ENCODE measurements at places on chromosomes 6 and 20. TPM values are rescaled to one million over a fixed set of nuclear protein-coding genes. Genes with fewer than 3 reads are reported as not detected.

GNAS-AS1 gene
- 0.25 TPM for total RNA-seq

FAM184A gene
- total RNA-seq = 0.93 TPM

BCL2L1 gene
- 53.2 TPM for total RNA-seq

DNA sequence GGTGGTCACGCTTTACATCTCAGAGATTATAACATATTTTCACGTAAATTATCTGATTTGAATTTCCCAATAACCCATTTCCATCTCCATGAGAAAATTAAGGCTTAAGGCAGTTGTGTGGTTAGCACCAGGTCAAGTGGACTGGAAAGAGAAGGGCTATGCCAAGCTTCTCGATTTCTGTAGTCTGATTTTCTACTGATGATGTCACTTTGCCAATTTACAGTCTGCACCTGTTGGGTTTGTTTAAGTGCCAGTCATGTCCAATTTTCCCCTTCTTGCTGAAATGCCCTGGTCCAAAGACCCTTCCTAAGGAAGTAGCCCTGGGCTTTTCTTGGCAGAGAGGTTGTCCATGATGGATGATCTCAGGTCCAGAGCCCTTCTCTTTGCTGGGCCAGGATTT is 562.3 kb upstream of the BTBD3 start:
- DNase-seq = no peak

GRCh38 chr6:165308926-165309731 is at the start of gene C6orf118:
TSS of gene C6orf118 (minus strand) at chr6:165309605. CDS start at chr6:165309586, 19 bp downstream.
- DNase-seq = peak; percentile 55

DNA sequence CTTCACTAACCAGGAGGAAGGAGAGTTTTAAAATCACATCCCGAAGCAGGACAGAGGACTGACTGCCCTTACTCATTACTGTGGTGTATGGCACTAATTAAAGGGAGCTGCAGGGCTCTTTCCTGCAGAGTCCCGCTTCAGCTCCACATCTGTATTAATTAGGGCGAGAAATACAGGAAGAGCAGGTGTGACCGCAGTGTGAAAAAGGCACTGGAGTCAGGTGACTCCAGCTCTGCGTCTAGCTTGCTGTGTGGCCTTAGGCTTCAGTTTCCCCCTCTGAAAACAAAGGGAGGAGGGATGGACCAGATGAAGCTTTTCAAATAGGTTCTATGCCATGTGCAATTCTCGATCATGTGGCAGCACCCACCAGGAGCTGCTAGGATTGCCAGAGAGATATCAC is 34.0 kb downstream of the KIAA1755 start:
- no peak for DNase-seq
